ENCODE measurements at places on chromosomes 3 and 15.

- no peak for DNase-seq
Observed at GRCh38 chr3:72523429-72524151, 324.7 kb downstream of the SHQ1 start.

- no peak for DNase-seq
Observed at GRCh38 chr3:42678447-42678846, 6.9 kb upstream of the KLHL40 start.

GRCh38 chr15:68228143-68228970, 1.2 kb downstream of the CLN6 start:
- DNase-seq: no peak

DNA sequence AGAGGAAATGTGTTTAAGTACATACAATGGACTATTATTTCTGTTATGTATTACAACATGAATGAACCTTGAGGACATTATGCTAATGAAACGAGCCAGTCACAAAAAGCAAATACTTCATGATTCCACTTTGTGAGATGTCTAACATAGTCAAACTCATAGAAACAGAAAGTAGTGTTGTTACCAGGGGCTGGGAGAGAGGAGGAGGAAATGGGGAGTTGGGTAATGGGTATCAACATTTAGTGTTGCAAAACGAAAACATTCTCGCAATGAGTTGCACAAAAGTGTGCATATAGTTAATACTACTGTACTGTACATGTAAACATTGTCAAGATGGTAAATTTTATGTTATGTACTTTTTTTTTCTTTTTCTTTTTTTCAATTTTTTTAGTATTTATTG, 194.3 kb downstream of the IL5RA start:
- no peak for DNase-seq

Measured in retinal pigment epithelial cell (primary cell).